T-helper 9 cell (primary cell): ENCODE measurements at places on chromosomes 4 and X.

DNA sequence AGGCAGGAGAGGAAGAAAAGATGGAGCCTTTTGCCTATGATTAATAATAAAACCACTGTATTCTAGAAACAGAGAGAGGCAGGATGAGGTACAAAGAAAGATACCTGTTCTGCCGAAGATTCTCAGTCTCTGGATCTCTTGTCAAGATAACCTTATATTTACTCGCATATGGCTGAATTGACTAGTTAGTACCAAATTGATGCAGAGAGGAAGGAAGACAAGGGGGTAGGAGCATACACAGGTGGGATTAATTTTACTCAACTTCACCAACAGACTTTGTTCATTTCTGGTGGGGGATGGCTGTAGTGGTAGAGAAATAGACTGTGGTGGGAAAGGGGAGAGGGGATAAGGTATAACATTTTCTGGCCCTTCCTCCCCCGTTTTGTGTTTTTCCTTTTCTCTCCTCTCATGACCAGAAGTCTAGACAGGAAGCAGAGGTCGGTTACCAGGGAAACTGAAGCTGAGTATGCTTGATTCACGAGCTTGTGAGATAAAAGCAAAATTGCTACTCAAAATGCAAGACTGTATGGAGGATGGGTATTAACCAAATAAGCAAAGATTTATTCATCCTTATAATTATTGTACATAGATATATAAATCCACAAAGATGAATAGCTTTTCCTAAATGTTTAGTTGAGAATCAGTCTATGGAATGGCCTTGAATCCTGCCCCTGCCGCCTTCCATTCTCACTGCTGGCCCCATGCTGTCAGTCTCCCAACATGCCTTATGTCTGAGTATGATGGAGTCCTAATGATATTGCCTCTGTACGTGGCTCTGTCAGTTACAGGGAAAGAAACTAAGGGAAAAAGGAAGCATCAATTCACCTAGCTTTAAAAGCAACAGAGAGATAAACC lies 17.8 kb upstream of the PAGE2B start:
- peak; percentile 7 for DNase-seq

GRCh38 chr4:126071346-126072333 lies 756.9 kb downstream of the FAT4 start:
- no peak for DNase-seq

DNA sequence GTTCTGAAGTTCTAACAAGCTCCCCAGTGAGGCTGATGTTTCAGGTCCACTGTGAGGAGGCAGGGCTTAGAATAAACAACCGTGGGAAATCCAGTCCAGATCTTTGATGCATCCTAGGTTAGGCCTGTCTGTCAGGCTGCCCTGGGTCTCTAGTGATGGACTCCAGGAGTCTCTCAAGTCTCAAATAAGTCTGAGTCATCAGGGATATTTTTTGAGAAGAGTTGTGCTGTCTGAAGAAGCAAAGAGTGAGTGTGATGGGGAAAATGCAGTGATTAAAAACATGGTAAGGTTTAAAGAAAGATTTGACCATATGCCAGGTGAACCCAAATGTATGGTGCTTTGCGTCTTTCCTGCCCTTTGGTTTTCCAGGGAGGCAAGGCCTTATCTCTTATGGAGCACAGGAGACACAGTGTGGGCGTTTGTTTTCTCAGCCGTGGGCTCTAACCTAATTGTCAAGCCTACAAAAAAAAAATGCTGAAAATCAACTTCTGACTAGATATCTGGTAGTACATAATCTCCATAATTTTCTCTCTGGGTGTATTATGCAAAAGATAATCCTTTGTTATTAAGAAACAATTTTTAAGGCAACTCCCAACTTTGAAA lies 100.7 kb downstream of the PTTG2 start:
- DNase-seq: no peak

DNA sequence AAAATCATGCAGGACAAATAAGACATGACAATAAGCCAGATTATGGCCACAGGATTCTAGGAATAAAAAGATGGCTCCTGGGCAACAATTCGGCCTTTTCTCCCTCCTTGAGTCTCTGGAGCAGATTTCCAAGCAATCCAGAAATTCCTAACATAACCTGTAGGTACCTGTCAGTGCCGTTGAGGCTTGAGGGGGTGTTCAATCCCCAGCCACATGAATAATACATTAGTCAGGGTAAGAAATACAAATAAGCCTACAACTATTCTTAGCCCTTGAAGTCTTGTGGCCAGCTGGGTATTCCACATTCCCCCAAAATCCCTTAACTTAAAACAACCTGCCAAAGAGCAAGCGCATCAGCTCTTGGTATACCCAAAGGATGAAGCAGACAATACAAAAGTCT lies 9.7 kb downstream of the CXorf38 start:
- no peak for DNase-seq

GRCh38 chr4:804804-805203 lies 21.1 kb downstream of the CPLX1 start:
- no peak for DNase-seq

GRCh38 chrX:152149648-152150047 lies 11.3 kb upstream of the MAGEA10 start:
- DNase-seq: no peak

GRCh38 chrX:152988536-152989291 lies 5.2 kb downstream of the PNMA5 start:
- no peak for DNase-seq

DNA sequence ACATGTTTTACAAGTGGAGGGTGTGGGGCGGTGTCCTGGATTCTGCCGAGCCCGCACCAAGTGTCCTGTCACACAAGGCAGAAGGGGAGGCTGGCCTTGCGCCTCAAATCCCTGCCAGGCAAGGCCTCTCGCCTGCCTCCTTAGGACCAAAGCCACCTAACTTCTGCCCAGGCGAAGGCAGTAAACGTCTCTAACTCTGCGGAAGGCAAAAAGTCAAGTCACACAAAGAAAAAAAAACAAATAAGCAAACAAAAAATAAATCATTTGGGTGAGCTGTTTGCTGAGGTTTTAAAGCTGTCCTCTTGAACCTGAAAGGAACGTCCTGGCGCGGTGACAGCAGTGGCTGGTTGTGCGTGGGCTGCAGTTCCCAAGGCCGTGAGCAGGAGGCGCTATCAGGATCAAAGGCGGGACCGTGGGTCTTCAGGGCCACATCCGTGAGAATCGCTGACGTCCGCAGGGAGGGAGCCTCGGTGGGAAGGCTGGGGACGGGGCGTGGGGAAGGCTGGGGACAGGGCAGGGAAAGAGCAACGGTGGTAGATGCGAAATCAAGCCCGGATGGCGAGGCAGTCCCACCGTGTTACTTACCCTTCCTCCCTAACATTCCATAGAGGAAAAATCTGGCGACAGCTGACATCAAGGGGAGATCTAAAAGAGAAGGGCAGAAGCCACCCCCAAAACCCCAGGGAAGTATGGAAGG lies 99.1 kb downstream of the TRAPPC11 start:
- no peak for DNase-seq

GRCh38 chr4:180669680-180670079 lies 1573.5 kb upstream of the TENM3 start:
- no peak for DNase-seq

DNA sequence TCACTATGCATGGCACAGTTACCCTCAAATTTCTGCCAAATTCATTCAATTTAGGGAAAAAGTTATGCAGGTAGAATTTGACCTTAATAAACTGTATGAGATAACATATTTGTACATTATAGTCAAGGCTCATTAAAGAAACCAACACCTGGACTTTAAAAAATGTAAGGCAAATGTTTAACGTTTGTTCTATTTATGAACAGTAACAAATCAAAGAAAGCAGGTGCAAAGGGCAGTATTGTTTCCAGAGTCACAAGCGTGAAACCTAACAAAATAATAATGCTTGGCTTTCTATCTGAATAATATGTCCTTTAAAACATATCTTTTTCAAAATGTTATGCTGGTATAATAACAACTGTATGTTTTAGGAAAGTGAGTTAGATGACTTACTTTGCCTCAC lies 41.2 kb downstream of the LIN54 start:
- no peak for DNase-seq

- peak; percentile 82 for DNase-seq
These were observed at the start of gene SYP for GRCh38 chrX:49199906-49200771. Gene SYP, minus strand, starts transcription at chrX:49200193. Its CDS starts 7 bp downstream, at chrX:49200186.

GRCh38 chr4:152094970-152095700 lies 334.3 kb upstream of the GATB start:
- no peak for DNase-seq

- no peak for DNase-seq
These were observed 69.5 kb downstream of the SHROOM2 start for GRCh38 chrX:9855561-9856283.

- no peak for DNase-seq
These were observed 54.2 kb downstream of the MOSPD2 start for GRCh38 chrX:14927401-14927800.

DNA sequence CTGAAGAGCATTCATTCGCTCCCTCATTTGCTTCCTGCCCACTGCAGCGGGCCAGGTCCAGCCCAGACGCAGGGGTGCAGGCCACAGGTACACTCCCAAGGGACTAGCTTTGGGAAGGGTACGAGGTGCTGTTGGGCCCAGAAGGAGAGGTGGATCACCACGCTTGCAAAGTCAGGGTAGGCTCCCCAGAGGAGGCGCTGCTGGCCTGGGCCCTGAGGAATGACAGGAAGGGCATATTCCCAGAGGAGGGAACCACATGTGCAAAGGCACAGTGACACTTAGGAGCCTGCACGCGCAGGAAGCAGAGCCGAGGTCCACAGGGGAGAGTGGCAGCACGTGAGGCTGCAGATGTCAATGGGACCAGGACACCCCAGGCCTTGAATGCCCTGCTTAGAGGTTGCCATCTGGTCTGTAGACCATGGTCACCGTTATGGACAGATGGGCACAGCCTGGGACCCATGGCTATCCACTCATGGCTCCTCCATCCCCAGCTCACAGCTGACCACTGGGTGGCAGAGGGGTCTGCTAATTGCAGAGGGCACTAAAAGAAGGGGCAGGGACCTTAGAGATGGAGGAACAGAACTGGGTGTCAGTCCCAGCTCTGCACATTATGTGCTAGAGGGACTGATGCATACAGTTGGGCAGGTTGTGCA lies 7.9 kb downstream of the HTRA3 start:
- DNase-seq: no peak

- no peak for DNase-seq
These were observed 17.8 kb upstream of the CHIC2 start for GRCh38 chr4:54082168-54082567.

DNA sequence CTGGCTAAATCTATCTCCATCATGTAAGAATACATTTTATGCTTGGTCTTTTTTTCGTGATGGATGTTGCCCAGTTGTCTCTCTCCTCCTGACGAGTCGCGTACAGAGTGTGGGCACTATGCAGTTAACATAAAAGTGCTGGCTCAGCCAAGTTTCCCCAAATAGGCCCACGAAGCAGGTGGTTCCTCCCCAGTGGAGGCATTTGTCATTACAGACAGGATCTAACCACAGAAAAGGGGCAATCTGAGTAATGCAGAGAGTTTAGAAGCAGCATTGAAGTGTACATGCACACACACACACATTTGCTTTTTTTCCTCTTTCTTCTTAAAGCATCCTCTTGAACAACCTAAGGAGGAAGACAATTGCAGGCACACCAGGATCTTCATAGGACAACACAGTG lies 188.7 kb upstream of the VCX start:
- no peak for DNase-seq

DNA sequence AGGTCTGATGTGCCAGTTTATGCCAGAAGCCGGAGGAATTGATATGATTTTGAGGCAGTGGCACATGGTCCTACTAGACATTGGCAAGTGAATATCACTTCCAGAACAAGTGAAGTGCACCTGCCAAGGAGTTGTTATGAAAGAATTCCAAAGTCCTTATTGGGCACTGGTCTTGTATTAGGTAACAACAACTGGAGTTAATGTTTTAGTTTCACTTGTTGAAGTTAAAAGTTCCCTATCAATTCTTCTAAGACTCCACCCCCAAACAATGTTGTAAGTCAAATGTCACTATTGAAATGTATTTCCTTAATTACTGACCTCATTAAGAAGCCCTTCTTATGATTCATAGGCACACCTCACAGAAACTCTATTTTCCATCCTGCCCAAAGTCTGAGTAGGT lies 3.1 kb downstream of the TET2 start:
- DNase-seq: no peak

- peak; percentile 11 for DNase-seq
These were observed 4.5 kb upstream of the PLCXD1 start for GRCh38 chrX:276581-277201.

DNA sequence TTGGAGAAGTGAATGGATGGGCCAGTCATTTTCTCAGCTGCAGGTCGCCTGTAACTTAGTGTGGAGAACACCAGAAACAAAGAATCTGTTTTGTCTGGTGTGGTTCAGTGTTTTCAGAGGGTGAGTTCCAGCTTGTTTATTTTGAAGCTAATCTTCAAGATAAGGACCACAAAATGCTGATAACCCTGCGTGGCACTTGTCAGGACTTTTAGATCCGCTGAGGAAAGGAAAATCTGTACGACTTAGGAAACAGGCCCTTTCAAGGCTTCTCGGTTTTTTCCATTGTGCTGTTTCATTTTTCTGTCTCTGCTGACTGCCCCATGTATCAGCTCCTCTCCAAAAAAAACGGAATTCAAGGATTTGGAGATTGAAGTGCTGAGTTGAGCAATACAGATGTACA lies 8.7 kb upstream of the ANAPC4 start:
- no peak for DNase-seq

DNA sequence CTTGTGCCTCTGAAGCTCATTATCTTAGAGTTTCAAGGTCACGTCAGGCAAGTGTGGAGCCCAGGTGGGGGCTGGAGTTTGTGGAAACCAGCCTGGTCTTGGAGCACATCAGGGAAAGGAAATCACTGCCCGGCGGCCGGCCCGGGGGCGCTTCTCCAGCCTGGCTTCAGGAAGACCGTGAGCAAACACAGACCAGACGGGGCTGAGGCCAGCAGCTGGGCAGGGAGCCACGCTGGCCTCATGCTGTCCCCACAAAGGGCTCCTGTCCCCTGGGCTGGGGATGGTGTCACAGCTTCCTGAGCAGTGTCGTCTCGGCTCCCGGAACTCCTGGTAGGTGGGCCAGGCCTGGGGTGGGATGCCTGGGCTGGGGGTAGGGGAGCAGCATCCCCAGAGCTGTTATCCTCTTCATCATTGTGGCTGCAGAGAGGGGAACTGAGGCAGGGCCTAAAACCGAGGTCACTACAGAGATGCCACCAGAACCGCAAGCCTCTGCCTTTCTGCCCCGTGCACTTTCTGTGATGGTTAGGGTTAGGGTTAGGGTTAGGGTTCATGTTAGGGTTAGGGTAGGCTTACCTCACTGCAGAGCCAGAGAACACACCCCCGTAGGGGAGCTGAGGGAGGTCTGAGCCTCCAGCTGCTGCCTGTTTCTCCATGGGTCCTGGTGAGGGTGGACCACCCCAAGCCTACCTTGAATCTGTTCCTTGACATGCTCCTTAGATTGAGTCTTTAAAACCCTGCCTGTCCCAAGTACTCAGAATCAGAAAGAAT lies 77.5 kb downstream of the HTRA3 start:
- no peak for DNase-seq

- no peak for DNase-seq
These were observed 15.5 kb upstream of the PDZD4 start for GRCh38 chrX:153845842-153846241.

GRCh38 chrX:45824471-45824870 lies 623.8 kb upstream of the DIPK2B start:
- DNase-seq: no peak
